ENCODE measurements at places on chromosomes 2 and 18.

DNA sequence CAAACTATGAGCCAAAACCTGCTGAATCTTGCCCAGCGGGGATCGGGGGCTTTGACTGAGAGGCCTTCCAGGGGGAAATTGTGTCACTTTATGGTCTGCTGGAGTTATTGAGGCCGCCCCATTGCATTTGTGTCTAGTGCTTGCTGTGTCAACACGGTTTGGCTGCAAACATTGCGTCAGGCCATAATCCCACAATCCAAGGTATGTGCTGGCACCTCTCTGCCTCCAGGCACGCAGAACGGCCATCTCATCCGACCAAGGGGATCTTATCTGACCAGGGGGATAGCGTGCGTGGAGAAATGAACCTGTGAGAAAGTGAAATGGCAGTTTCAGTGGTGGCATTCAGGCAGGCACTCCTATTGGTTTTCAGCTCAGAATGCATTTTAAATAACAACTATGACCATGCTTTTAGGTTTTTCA, 18.1 kb upstream of the LYPD6B start:
- DNase-seq = no peak

- DNase-seq = no peak
Measured at GRCh38 chr2:57100436-57100835, 916.6 kb downstream of the CCDC85A start.

GRCh38 chr2:187842978-187843847, 289.0 kb upstream of the TFPI start:
- no peak for DNase-seq

DNA sequence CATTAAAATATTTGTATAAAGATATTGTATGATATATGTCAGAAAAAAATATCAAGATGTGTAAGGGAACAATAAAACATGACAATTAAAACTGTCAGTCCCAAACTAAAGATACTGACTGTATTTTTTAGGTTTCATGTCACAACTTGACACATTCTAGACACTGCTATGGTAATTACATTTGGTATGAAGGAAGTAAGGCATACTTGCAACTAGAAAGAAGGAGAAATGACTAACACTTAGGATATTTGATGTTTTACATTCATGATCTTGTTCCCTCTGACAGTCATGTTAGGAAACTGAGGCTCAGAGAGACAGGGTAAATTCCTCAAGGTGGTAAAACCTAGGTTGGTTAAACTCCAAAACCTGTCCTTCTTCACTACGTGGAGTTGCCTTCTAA, 68.3 kb downstream of the TMEFF2 start:
- DNase-seq = no peak

DNA sequence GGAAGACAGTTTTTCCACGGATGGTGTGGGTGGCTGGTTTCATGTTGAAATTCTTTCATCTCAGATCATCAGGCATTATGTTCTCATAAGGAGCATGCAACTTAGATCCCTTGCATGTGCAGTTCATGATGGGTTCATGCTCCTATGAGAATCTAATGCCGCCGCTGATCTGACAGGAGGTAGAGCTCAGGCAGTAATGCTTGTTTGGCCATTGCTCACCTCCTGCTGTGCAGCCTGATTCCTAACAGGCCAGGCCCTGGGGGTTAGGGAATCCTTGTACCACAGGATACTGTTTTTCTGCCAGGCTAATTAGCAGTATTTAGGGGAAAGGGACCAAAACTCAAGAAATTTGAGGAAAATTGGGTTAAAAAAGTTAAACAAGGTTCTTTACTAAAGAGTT, 5.3 kb upstream of the LHCGR start:
- DNase-seq = no peak

- no peak for DNase-seq
Measured at GRCh38 chr2:57549642-57550102, 496.9 kb upstream of the VRK2 start.

DNA sequence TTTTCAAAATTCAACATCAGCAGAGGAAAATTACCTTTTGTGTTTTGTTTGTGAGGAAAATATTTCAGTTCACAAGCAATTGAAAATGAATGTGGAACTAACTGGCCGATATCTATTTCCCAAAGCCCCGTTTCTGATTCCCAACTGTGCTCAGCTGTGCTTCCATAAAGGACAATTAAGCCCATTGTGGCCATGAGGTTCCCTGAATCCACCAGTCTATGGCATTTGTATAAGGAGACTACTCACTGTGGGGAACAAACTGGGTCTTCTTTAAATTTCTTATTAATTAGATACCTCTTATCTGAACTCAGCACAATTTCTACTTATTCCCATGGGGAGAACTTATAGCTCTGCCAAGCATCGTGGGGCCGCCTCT, 31.4 kb upstream of the AGAP1 start:
- no peak for DNase-seq

DNA sequence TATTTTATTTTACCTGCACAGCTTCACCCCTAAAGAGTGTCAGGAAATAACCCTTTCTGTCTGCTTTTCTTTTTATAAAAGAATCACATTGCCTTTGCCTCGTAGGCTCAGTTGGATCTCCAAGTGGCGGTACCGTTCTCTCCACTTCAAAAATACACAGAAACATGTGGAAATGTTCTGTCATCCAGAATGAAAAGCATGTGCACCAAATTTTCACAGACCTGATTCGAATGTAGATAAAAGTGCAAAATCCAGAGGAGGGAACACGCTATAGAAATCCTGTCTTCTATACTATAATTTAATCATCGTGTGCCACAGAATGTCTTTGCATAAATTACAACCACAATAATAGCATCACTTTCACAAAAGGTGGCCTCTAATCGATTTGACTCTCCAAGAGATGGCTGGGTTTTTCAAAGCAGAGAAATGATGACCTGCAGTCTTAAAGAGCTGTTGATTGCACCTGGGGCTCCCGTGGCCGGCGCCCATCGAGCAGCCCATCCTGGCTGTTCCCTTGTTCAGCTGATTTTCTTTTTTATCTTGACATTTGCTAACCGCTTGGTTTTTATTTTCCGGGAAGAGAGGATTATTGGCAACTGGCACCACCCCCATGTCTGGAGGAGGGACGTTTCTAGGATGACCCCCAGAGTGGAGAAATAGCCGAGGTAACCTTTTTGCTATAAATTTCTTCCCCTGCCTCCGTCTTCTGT, 290.2 kb downstream of the SOX11 start:
- no peak for DNase-seq

- no peak for DNase-seq
Measured at GRCh38 chr2:237074211-237074993, 11.3 kb upstream of the COPS8 start.

GRCh38 chr2:10402062-10402585, 46.0 kb downstream of the ODC1 start:
- DNase-seq = no peak

- DNase-seq = no peak
Measured at GRCh38 chr2:219010162-219010756, 17.0 kb upstream of the CRYBA2 start.

GRCh38 chr2:33107690-33108482, 161.1 kb downstream of the LTBP1 start:
- DNase-seq = no peak

DNA sequence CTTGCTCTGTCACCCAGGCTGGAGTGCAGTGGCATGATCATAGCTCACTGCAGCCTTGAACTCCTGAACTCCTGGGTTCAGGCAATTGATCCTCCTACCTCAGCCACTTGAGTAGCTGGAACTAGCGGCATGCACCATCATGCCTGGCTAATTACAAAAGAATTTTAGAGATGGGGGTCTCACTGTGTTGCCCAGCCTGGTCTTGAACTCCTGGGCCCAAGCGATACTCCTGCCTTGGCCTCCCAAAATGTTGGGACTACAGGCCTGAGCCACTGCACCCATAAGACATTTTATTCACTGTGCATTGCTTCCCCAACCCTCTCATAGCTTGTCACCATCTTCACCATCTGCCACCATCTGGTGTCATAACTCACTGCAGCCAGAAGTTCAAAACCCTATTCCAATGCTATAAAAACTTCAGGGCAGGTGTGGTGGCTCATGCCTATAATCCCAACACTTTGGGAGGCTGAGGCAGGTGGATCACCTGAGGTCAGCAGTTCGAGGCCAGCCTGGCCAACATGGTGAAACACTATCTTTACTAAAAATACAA, 78.7 kb downstream of the NCAPH start:
- DNase-seq = no peak

DNA sequence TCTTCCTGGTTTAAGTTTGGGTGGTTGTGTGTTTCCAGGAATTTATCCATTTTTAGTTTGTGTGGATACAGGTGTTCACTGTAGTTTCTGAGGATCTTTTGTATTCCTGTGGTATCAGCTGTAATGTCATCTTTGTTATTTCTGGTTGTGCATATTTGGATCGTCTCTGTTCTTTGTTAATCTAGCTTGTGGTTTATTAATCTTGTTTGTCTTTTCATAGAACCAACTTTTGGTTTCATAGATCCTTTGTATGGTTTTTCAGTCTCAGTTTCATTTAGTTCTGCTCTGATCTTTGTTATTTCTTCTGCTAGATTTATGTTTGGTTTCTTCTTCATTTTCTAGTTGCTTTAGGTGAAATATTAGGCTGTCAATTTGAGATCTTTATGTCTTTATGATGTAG, 202.4 kb upstream of the ZSWIM2 start:
- no peak for DNase-seq

- DNase-seq = no peak
Measured at GRCh38 chr18:23038712-23039111, 96.6 kb upstream of the CABLES1 start.

DNA sequence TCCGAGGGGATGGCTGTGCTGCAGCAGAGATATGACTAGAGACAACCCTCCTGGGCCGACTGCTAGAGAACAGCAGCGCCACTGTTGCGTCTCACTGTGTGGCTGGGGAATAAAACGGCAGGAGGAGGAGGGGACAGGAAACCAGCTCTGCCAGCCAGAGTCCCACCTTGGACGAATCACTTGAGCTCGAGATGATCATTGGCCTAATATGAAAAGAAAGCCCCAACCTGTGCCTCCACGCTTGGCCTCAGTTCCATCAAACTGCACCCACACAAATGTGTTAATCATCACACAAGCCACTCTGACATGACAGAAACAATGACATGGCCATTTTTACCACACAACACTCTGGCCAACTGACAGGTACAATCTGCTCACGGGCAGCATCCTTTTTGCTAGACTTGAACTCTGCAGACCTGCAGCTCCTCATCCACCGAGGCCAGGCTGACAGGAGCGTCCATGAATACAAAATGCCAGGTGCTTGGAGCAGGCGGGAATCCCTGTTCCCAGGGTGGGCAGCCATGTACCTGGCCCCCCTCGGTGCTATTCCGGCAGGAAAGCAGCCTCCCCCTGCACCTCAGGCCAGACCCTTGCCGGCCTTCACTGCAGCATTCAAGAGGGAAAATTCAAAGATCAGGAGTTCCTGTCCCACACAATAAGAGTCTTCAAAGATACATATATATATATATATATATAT, 52.3 kb downstream of the PARD6G start:
- DNase-seq = no peak

- DNase-seq = no peak
Measured at GRCh38 chr2:8857709-8858108, 20.3 kb upstream of the KIDINS220 start.

DNA sequence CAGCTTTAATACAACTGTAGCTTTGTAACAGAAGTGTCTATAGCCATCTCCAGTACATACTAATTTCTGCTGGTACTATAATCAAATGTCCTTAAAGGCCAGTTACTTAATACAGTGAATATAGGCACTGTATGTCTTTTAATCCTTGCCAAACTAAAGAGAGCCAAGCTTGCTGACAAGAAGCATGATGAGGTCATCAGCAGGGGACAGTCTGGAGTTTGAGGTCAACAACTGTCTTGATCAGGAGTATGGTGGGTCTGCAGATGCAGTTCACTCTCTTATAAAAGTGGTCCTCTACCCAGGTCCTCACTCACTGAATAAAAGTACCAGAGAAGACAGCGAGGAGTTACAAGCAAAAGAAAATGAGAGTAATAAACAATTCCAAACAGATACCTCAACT, 219.1 kb downstream of the WDPCP start:
- no peak for DNase-seq

DNA sequence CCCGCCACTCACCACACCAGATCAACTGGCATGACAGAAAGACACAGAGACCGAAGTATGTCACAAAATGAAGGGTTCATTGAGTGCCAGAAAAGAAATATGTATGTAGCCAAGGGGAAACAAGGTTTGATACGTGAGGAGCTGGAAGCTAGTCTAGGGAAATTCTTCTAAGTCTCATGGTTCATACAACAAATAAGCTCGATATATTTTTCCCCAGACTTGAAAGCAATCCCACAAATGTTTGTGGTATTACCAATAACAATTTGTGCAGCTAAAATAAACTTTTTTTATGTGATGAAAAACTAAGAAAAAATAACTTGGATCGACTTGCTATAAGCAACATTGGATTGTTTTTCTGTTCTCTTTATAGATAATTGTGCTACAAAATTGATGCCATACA, 777.0 kb downstream of the TSN start:
- no peak for DNase-seq

GRCh38 chr18:43879415-43879814, 602.1 kb upstream of the SYT4 start:
- no peak for DNase-seq

DNA sequence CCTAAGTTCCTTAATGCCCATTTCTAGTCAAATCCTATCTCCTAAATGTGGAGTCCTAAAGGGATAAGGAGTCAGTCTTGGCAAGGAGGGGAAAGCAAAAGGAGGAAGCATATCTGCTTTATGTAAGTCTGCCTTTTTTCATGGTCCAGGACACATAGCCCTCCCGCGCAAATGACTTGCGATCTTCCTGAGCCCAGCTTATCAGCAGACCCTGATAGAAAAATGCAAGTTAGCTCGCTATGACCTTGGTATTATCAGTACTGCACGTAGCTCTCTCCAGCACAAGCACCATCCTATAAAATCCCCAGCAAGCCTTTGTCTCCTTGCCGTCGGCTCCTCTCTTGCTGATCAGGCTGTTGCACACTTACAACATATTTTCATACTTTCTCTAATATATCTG, 281.4 kb upstream of the KCNH7 start:
- no peak for DNase-seq

DNA sequence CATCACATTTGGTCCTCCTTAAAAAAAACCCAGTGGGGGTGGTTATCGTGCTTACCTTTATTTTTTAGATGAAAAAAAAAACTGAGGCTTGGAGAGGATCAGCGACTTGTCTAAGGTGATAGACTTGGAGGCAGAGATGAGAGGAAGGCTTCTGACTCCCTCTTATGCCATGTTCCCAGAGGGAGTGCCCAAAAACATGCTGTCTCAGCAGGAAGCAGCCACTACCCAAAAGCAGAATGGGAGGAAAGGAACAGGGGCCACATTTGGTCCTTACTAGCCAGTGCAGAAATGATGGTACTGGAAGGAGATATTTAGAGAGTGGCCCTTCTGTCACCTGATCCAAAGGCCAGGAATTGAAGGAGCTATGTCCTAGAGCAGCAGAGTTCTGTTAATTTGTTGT, 118.4 kb downstream of the B3GNT2 start:
- no peak for DNase-seq

DNA sequence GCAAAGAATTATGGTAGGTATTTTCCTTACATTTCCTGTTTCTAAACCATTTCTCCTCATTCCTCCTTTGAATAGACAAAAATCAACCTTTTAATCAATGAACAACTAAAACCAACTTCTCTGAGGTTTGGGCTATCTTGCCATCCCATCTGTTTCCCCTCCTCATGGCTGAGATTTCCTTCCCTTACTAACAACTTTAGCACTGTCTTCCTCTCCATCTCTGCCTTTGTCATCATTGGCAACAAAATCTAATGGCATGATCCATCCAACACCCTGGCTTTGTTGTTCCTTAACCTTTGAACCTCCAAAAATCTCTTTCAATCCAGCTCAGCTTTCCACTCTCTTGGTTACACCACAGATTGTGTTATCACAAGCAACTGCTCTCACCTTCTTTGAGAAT, 95.3 kb upstream of the FAM136A start:
- no peak for DNase-seq
